ENCODE measurements at places on chromosomes 16 and 17.

- DNase-seq = no peak
Observed at GRCh38 chr17:49015179-49015923, 18.2 kb downstream of the IGF2BP1 start.

- DNase-seq = no peak
Observed at GRCh38 chr17:72724267-72724666, 368.2 kb downstream of the SLC39A11 start.

- DNase-seq = no peak
Observed at GRCh38 chr16:88642881-88643643, 4.7 kb downstream of the IL17C start.

GRCh38 chr17:27367121-27367981 is 73.4 kb downstream of the WSB1 start:
- DNase-seq = no peak
